ENCODE measurements at places on chromosomes 1 and 21.

GRCh38 chr1:11641776-11642305 is 12.4 kb downstream of the FBXO2 start:
- no peak for DNase-seq

DNA sequence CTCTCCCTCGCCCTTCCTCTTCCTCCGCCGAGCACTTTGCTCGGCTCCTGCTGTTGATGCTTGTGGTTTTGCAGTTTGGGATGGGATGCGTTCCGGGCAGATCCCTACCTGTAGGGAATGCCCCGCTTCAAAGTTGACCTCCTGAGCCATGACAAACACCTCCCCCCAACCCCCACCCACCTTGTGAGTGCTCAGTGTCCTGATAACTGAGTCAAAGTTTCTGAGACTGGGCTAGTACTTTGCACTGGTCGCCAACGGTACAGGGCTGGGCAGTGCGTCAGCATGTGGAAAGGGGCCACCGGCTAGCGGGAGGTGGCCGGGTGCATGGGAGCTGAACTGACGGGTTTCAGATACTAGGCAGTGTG is 771 bp downstream of the RABGAP1L start:
- no peak for DNase-seq

DNA sequence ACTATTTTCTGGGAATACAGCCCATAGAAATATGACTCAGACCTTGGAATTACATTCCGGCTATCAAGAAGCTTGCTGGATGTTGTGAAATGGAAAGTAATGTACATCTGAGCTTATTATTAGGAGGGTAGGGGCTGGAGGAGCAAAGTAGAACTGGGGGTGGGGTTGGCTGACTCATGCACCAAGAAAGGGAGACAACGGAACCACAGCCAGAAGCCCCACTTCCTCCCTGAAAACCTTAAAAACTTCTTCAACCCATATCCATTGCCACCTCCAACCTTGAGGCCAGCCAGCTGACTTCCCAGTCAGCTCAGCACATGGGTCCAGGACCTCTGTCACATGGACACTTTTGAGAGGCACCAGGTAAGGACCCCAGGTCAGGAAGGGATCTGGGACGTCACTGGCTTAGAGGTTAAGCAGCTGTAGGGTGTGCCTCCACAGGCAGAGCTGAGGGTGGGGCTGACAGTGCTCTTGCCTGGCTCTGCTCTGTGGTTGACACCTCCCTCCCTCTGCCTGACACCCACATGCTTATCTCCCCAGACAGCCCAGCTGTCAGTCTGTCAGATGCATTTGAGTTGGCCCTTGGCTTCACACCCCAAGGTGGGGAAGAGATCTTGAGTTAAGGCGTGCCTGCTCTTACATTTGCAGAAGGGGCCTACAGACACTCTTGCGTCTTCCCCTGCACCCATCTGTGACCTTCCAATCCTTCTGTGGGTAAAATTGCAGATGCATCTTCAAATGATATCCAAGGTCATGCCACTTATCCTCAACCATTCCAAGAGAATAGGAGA is 5.7 kb upstream of the ZNF683 start:
- peak; percentile 65 for DNase-seq

DNA sequence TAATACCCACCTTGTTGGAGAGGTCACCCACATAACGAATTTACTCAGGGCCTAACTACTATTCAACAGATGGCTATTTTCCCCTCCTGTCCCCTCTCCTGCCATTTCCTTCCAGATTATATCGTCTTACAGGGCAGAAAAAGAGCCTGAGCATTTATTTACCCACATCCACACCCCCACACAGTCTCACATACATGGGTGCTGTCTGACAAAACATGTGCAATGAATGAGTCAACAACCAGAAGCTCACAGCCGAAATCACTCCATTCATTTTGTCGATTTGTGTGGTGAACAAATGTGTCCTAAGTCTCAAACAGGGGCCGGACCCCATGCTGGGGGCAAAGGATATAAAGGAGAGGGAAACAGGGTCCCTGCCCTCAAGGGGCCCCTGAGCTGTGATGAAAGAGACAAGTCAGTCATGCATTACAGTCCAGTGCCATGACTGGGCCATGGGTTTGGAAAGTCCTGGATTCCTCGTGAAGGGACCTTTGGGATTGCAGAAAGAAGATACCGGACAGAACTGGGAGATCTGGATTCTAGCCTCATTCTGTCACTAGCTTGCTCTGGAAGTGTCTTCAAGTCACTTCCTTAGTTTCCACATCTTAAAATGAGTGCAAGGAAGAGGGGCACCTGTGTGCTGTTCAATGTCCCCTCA is 16.4 kb upstream of the ZNF683 start:
- DNase-seq = no peak

GRCh38 chr1:65083263-65083896 is 64.6 kb upstream of the AK4 start:
- no peak for DNase-seq

DNA sequence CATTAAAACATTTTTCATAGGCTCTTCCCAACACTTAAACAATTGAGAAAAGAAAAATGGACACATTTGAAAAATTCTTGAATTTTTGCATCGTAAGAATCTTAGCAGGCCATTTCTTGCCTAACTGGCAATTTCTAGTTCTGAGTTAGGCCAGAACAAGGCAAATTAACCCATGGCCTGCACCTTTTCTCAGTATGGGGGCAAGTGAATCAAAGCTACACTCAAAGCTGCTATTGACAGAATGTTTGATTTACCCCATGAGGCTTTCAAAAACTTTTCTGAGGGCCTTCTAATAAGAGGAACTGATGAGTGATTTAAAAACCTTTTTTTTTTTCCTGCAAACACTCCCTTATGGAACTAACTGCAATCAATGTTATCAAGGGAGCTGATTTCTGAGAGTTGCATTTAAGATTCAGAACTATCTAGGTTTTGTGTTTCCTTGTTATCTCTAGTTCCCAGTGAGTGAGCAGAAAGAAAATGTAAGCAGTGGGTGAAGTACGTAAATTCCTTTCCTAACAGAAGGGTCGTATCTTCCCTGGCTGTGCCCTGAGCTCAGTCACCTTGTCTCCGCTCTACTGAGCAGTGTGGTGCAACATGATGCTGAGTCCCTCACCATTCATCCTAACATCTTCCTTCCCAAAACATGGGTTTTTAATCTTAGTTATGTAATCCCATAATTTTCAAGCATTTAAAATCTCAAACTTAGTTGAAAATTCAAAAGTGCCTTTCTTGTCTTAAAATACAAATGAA is 353.7 kb downstream of the DPYD start:
- no peak for DNase-seq

- DNase-seq = no peak
Measured at GRCh38 chr1:30616759-30617158, 106.6 kb downstream of the MATN1 start.

GRCh38 chr1:202063093-202063492 is 52.7 kb downstream of the ELF3 start:
- no peak for DNase-seq

DNA sequence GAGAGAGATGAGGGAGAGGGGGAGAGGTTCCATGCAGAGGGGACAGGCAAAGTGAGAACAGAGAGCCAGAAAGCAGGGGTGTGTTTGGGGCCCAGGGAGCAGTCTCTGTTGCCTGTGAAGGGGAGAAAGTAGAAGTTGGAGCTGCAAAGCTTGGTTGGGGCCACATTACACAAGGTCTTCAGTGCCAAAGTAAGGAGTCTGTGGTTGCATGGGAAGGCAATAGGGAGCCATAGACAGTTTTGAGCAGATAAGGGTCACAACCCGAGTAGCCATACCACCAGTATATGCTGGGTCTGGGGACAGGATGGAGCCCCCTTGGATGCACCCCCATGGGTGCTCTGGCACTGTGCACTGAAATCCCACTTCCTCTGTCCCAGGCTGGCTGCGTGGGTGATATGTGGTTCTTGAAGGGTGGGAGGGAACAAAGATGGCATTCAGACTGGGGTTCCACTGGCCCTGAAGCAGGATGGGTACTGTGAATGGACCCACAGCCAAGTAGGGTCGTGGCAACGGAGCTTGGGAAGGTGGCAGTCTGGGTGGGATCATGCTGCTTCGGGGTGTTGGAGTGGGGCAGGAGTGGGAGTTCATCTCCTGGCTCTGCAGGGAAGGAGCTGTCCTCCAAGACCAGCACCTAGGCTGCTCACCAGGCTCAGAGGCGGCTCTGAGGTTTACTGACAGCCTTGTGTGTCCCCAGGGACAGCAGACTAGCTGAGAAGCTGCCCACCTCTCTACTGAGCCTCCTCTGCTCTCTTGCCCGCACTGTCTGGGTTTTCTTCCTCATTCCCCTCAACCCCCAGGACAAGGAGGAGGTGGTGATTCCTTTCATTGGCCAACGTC is 12.1 kb downstream of the DRAXIN start:
- DNase-seq = no peak

- peak; percentile 31 for DNase-seq
Measured at GRCh38 chr1:175188936-175189335, 3.6 kb downstream of the KIAA0040 start.

DNA sequence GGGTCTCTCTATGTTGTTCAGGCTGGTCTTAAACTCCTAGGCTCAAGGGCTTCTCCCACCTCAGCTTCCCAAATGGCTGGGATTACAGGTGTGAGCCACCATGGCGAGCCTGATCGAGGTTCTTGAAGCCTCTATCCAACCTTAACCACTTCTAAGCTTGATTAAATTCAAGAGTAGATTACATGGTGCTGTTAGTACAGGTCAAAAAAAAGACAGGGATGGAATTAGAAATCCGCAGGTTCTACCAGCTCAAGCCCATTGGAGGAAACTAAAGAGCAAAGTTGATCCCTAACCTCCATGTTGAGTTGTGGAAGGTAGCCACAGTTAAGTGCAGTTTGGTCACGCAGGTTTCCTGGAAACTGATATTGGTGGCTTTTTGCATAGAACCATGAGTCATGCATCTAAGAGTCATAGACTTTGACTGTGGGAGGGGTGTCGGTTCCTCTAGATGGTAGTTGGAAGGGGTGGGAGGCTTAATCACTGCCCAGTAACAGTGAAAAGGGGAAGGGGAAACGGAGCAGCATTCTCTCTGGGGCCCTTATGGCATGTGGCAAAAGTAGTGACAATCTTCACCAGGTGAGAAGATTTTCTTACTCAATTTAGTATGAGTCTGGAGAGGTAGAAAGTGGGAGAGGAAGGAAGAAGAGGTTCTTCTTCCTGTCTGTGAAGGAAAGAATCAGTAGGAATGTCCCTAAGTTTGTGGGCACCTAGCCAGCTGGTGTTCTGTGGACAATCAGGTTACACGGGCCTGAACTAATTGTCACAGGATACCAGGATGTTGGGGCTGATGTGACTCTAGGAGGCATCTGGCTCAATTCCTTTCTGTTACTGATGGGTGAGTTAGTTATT is 7.0 kb downstream of the CD53 start:
- DNase-seq = peak; percentile 50

DNA sequence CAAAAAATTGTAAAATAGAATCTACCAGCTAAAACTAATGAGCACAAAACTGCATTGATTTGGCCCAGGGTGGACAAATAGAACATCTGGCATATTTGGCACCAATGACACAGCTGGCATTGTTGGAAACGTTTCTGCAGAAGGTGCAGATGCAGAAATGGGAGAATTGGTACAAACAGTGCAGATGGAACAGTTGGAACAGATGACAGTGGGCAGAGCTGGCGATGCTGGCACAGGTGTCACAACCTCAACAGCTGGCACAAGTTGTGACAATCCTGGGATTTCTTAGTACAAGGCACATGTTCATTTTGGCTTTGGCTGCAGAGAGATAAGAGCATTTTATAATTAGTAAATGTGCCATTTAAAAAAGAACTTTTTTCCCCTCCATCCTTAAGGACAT is 91.1 kb upstream of the ZBTB18 start:
- DNase-seq = no peak

DNA sequence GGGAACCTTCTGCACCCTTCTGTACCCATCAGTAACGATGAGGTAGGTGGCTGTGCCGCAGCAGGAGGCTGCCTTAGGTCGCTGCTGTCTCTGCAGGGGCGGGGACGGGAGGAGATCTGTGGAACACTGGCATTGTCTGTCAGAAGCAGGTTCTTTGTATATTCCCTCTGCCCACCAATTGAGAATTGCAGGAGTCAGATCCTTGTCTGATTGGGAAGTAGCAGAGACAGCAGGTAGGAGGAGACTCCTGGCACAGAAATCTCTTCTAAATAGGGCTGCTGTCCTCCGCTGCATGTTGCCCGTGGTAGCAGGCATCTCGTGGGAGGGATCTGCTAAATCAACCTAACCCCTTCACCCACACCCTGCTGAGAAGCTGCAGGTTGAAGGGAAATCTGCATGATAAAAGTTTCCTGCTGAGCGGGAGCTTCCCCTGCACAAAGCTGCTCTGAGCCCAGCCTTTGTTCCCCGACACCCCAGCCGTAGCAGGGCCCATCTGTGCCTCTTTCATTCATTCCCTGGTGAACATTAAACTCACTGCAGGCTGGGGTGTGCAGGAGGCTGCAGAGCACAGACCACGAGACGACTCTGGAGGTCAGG is 15.9 kb downstream of the SARS1 start:
- no peak for DNase-seq

- no peak for DNase-seq
Measured at GRCh38 chr1:220841293-220841692, 38.0 kb upstream of the HLX start.

DNA sequence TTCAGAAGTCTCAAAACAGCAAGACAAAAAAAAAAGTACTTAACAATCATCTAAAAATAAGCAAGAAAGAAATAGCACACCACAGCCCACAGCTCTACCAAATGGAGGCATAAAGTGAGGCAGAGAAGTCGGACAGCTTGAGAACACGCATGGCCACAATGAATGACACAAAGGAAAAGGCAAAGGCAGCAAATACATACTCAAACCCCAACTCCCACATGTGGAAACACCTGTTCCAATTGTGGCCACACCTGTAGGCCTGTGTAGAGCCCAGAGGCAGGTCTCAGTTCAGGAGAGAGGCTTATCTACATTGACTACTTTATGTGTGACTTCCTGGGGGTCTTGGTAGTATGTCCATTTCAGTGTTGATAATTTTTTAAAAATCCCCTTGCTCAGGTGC is 543.5 kb downstream of the LMO4 start:
- no peak for DNase-seq

GRCh38 chr1:235004276-235004675 is 124.4 kb downstream of the TOMM20 start:
- no peak for DNase-seq

DNA sequence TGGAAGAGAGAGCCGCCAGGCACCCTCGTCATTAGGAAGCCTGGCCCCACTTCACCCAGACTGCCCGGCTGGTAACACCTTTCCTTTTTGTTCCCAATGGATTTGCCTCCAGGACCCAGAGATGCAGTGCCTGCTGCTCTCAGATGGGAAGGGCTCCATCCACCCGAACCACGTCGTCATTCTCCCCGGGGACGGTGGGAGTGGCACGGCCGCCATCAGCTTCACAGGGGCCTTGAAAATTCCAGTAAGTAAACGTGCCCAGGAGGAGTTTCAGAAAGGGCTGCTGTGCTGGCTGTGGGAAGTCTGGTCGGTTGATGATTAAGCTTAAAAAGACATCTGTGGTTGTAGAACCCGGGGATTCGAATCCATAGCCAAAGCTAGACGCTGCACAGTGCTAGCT is 45.2 kb downstream of the SLC37A1 start:
- DNase-seq = no peak
